Panc1 (cell line): ENCODE measurements at places on chromosomes 1 and 21. TPM values are rescaled to one million over a fixed set of nuclear protein-coding genes. Genes with fewer than 3 reads are reported as not detected.

Gene PDC
- total RNA-seq = not detected

- no peak for DNase-seq
Measured at GRCh38 chr1:209652873-209653401, 712 bp upstream of the LAMB3 start.

DNA sequence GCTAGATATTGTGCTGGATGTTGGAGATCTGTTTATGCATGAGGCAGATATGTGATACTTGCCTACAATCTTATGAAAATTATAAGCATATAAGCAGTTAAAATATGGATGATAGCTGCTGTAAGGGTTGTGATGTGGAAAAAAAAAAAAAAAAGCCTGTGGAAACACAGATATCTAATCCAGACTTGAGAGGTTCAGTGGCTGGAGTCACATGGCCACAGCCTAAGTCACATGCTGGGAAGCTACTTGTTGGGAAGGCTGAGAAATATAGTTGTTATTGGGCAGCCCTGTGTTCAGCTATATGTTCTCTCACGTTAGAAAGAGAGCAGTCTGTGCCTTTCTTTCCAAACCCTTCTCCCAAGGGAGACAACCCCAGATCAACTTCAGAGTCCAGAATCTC lies 15.1 kb downstream of the RAVER2 start:
- no peak for DNase-seq

- no peak for DNase-seq
Measured at GRCh38 chr1:203089651-203090045, 3.8 kb upstream of the MYOG start.

DNA sequence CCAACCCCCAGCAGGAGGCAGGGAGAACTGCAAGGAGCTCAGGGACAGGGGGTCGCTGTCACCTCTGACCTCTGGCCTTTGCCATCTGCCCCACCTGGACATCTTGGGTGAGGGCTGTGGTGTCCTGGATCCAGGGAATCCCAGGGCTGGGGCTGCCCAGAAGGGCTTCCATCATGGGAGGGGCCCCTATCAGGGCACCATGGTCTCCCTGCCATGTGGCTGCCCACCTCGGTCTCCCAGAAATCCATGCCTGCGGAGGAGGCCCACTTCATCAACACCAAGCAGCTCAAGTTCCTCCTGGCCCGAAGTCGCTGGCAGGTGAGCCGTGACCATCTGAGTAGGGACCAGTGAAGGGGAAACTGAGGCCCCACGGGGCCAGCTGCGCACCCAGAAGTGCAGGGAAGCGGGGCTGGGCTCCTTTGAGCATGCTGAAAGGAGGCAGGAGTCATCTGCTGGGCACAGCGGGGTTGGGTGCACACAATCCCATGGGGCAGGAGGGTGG lies 36.1 kb downstream of the TRIM11 start:
- no peak for DNase-seq

Gene LCE2A
- not detected for total RNA-seq

GRCh38 chr1:154328318-154329151 lies 3.2 kb downstream of the ATP8B2 start:
- DNase-seq = no peak

Gene PRR9
- total RNA-seq = not detected

Gene SLAMF9
- total RNA-seq = not detected

Gene OR2L5
- not detected for total RNA-seq

Gene AK5
- total RNA-seq = 3.0 TPM

Gene GJB4
- not detected for total RNA-seq

Gene SAMD13
- total RNA-seq = 2.2 TPM

DNA sequence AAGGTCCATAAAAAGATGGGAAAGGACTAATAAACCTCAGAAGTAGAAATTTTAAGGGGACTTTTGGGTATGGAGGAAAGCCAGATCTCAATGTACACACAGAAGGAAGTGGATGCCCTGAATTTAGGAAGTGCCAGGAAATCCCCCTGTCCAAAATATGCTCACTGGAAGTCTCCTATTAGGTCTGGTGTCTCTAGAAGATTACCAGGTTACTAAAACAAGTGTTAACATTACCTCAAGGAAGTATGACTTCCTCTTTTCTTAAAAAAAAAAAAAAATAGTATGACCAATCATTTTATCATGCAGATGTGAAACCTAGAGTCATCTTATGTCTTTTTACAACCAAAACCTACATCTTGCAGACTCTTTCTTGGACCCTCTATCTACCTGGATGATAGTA lies 30.7 kb downstream of the CD58 start:
- DNase-seq = no peak

DNA sequence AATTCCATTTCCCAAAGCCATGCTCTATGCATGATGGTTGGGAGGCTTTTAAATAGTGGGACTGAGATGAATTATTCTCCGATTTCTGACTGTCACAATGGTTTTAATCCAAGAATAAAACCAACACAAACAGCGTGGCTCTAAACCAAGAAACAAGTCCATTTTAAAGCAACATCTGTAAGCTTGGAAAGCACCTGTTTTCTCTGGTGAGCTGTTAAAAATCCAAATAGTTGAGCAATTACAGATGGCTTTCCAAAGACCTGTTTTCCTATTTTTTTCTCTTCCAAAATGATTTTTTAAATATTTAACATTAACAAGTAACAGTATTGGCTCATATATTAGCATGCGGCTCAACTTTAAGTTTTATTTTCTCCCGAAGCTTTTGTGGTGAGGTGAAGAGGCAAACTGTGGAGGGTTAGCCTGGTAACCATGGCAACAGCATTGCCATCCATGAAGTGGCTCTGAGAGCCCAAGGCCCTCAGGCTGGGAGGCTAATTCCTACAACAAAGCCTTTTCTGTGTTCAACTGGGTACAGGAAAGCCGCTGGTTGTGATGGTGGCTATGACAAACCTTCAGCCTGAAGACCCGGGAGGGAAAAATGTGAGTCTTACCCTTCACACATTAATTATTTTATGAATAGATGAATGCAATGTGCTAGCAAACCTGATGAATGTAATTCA lies 56.7 kb upstream of the B3GALT5 start:
- no peak for DNase-seq

DNA sequence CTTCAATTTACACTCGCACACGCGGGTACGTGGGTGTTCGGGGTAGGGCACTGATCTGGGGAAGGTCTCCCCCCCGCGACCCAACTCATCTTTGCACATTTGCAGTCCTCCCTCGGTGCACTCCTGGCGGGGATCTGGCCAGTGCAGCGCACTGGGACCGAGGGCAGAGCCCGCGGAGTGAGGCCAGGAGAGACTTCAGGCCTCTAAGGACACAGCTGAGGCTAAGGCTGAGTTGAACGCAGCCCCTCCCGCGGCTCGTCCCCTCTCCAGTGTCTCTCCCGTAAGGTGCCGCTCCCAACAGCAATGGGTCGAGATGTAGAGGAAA lies 936 bp upstream of the NCAM2 start:
- DNase-seq = no peak

Gene PAPPA2
- total RNA-seq = 0.03 TPM

Gene SLC44A5
- total RNA-seq = 0.18 TPM

Gene GRHL3
- 16.7 TPM for total RNA-seq

GRCh38 chr1:2159124-2159523 lies 35.4 kb downstream of the FAAP20 start:
- DNase-seq = no peak

- DNase-seq = no peak
Measured at GRCh38 chr1:5586629-5587028, 405.6 kb downstream of the NPHP4 start.

Gene EPHA2
- 263 TPM for total RNA-seq

DNA sequence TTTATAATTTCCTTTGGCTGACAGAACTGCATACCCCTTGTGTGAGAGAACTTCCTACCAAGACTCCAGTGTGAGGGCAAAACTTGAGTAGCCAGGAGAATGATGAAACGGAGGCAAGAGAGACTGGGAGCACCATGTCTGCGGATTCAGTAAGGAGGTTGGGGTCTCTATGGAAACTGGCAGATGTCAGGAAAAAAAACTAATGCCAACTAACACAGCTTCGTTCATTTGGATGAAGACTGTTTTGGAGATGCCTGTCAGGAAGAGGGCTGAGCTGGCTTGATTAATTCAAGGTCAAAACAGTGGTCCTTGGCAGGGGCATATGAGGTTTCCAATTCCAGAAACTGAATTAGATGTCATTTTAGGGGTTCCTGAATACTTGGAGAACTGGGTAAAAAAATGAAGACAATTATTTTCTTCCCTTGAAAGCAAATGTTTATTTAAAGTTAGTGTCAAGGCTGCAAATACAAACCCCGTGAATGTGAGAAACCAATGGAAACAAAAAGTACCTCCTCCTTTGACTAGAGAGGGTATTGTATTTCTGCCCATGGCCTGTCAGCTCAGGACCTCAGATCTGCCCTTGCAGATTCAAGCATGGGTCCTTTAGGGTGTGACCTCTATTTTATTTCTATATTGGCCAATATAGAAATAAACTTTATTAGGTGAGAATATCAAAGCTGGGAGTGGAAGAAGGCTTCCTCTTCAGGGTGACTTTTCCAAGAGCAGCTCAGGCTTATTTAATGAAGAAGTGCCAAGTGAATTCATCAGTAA lies 110.5 kb downstream of the MAST2 start:
- DNase-seq = no peak

Gene EXO1
- total RNA-seq = 26.3 TPM

GRCh38 chr1:218317061-218317460 lies 28.1 kb upstream of the TGFB2 start:
- no peak for DNase-seq

DNA sequence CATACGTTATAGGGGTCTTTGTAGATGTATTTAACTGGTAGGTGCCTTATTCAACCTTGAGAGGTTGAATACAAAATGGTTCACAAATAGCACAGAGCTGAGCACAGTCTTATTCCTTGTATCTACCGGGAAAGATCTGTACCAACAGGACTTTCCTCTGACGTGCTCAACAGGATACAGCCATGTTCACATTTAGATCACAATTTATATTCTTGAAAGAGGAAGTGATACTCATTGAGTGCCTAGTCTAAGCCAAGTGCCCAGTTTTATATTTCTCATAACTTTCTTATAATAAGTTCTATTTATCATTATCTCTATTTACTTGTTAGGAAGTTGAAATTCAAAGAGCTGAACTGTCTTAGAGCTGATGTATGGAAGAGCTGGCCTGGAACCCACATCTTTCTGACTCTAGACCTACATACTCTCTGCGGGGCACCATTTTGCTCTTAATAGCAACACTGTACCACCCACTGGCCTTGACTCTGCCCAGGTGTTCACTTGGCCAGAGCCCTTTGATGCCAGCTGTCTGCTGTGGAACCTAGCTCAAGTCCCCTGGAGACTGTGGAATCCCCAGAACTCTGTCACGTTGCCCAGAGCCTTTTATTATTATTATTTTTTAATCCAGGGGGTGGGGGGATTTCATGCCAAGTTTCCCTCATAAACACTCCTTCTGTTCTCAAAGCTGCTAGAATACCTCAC lies 156.2 kb downstream of the TPR start:
- no peak for DNase-seq

DNA sequence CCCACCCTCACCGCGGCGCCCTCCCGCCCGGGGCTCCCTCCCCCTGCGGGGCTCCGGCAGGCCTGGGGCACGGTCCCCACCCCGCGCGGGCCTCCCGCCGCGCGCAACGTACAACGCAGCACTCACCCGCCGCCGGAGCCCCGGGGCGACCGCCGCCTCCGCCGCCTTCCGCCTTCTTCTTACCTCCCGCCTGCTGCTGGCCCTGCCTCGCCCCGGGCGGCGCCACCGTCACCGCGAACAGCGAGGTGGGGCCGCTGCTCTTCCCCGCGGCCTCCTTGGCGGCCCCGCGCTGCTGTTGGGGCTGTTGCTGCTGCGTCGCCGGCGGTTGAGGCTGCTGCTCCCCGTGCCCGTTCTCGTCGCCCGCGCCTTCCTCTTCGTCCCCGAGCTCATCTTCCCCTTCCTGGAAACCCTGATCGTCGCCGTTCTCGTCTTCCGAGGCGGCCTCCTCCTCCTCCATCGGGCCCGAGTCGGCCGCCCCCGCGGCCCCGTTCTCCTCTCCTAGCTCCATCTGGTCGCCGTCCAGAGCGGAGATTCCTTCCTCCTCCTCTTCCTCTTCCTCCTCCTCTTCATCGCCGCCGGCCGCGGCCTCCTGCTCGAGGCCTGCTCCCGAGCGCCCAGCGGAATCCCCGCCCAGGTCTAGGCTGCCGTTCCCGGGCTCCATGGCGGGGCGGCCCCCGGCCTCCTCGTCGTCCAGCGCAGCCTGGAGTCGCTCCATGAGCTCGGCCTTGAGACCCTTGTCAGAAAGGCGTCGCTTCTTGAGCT lies 671 bp downstream of the HNRNPU start:
- DNase-seq = no peak

DNA sequence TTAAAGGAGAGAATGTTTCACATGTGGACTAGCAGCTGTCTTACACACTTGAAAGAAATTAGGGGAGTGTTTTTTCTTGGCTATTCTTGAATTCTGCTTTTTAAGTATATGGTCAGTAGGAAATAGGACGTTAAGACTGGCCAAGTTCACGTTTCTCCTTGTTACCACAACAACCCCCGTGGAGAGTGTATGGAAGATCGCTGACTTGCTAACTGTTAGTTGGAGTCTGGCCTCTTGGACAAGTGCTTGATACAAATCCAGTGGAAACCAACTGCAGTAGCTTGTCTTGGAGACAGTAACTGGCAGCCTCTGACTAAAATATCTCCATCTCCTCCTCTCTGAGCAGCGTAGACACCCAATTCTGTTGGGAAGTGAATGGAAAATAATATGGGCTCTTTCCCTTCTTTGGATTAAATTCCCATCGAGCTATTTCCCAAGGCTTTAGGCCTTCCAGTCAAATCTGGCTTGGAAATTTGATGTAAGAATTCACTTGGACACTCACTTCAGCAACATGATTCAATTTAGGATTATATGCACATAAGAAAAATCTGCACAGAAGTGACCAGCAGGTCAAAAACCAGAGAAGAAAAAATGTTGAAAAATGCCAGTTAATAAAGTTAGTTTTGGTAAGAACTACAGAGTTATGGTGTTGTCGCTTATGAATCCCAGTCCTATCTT lies 3.6 kb upstream of the NFIA start:
- no peak for DNase-seq

- DNase-seq = no peak
Measured at GRCh38 chr21:35625576-35625975, 434.8 kb downstream of the SETD4 start.

GRCh38 chr1:3611170-3612019 lies at the start of gene MEGF6:
Gene MEGF6, minus strand, starts transcription at chr1:3611508. Its CDS starts 240 bp downstream, at chr1:3611268.
- DNase-seq = no peak

- DNase-seq = no peak
Measured at GRCh38 chr1:3630914-3631313, 6.1 kb downstream of the TPRG1L start.
